ENCODE measurements at places on chromosomes 4 and X.
A peak's percentile ranks its signal among the peaks of the same experiment; 100 is the strongest.

DNA sequence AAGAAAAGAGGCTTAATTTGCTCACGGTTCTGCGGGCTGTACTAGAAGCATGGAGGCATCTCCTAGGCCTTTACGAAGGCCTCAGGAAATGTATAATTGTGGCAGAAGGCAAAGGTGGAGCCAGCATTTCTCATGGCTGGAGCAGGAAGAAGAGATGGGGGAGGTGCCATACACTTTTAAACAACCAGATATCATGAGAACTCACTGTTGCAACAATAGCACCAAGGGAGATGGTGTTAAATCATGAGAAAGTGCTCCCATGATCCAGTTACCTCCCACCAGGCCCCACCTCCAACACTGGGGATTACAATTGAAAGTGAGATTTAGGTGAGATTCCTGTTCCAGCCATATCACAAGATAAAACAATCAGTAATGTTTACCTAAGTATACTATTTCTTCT lies 45.5 kb downstream of the MTHFD2L start:
- no peak for DNase-seq

DNA sequence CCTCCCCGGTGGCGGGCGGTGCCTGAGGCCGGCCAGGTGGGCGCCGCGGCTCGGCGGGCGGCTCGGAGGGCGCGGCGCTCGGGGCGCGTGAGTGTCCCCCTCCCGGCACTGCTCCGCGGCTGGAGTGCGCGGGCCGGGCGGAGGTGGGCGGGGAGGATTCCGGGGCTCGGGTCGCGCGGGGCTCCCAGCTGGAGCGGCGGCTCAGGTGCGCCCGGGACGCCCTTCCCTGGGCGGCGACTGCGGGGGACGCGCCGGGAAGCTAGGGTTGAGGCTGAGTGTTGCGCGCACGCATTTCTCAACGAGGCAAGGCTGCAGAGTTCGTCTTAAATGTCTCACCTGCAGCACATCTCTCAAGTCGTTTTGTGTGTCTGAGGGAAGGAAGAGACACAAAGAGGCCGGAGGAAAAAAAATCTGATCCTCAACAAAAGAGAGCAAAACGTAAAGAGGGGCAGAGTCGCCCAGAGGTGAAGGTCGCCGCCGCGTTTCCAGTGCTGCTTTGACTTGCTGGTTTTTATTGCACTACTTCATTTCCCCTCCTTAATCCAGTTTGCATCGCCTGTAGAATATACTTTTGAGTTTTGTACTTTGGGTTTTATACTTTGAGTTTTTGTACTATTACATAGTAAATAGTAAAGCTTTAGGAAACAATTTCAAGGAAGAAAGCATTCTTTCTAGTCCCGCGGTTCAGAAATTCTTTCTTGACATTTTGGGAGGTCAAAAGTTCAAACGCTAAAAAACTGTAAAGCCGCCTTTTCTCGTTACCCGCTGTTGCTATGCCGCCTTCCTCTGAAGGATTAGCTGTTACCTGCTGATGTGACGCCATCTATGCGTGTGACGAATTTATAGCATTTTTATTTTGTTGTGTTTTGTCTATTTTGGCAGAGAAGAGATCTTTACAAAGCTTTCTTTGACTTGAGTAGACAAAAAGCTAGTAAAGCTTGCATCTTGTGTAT lies 106.5 kb upstream of the STOX2 start:
- peak; percentile 35 for DNase-seq

DNA sequence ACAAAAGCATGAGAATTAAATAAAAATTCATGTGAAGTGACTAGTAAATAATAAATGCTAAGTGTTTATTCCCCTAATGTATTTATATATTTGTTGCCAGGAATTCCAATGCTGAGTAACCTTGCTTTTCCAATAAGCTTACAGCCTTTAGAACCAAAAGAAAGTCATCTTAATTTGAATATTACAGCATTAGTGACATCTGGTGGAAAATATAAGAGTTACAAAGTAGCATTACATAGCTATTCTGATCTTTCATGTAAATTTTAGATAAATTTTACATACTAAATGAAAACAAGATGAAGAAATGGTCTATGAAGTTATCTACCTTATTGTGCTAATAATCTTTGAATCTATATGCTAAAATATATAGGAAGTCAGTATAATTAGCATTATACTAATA lies 10.4 kb downstream of the MAD2L1 start:
- no peak for DNase-seq

GRCh38 chr4:174627473-174627872 lies 105.2 kb upstream of the HPGD start:
- no peak for DNase-seq

DNA sequence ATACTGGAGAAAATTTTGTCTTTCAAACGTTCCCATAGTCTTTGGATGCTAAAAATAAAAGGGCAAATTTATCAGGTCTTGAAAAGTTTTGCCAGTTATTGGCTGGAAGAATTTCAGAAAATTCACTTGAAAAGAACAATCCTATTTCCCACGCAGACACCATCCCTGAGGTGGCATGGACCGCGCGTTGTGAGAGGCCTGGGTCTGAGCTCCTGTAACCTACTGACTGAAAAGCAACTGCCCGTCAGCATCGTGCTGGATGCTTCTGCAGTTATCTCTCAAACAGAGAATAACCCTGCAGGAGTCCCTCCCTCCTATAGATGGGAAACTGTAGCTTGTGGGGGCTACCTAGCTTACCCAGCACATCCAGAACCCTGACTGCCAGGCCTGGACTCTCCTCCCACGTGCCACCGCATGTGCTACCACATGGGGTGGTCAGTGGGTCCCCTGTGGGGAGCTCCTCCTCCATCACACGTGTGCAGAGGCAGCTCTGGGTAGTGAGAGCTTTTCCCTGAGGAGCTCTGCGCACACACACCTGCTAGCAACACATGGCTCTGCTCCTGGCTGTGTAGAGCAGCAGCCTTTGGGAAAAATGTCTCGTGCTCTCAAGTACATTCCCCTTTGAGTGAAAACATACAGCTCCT lies 36.1 kb downstream of the NSG1 start:
- DNase-seq, result no peak

- no peak for DNase-seq
Observed at GRCh38 chrX:136954930-136955329, 74.4 kb upstream of the RBMX start.

DNA sequence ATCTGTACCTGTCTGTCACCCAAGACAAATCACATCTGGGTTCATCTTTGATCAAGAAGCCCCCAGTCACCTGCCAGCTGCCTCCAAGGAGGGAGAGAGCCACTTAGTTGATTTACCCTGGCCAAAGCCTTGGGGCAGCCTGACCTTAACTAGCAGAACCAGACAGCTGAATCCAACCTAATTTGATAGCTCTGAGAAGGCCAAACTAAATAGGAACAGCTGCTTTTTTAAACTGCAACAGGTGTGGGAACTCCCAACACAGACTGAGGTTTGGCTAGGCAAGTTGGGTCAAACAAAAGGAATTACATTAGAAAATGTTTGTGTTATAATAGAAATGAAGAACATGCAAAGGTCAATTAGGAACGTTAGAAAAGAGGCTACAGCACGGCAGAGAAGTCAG lies 375.7 kb downstream of the NLGN4X start:
- DNase-seq, result no peak

- DNase-seq, result no peak
Observed at GRCh38 chr4:604131-604530, 21.2 kb upstream of the PDE6B start.

DNA sequence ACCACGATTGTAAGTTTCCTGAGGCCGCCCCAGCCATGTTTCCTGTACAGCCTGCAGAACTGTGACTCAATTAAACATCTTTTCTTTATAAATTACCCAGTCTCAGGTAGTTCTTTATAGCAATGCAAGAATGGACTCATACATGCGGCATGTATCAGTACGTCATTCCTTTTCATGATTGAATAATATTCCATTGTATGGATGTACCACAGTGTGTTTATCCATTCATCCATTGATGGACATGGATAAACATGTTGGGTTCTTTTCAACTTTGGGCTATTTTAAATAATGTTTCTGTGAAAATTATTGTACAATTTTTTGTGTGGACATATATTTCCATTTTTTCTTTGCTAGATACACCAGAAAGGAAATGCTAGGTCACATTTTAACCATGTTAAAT lies 99.2 kb upstream of the IGSF1 start:
- no peak for DNase-seq

DNA sequence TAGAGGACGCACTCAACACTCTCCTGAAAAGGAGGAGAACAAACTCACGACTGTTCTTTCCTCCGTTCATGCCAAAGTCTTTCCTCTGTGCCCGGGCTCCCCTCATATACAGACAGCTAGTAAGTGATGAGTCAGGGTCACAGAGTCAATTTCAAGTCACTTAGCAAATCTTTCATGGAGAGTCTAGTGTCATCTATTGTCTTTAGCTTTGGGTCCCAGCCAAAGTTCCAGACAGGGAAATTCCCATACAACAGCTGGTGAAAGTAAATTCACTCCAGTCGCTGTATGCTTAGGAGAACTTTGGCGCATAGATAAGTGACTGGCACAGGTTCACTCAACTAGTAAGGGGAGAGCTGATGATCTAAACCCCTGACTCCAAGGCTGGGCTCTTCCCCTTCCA lies 226.5 kb downstream of the MID1 start:
- no peak for DNase-seq

DNA sequence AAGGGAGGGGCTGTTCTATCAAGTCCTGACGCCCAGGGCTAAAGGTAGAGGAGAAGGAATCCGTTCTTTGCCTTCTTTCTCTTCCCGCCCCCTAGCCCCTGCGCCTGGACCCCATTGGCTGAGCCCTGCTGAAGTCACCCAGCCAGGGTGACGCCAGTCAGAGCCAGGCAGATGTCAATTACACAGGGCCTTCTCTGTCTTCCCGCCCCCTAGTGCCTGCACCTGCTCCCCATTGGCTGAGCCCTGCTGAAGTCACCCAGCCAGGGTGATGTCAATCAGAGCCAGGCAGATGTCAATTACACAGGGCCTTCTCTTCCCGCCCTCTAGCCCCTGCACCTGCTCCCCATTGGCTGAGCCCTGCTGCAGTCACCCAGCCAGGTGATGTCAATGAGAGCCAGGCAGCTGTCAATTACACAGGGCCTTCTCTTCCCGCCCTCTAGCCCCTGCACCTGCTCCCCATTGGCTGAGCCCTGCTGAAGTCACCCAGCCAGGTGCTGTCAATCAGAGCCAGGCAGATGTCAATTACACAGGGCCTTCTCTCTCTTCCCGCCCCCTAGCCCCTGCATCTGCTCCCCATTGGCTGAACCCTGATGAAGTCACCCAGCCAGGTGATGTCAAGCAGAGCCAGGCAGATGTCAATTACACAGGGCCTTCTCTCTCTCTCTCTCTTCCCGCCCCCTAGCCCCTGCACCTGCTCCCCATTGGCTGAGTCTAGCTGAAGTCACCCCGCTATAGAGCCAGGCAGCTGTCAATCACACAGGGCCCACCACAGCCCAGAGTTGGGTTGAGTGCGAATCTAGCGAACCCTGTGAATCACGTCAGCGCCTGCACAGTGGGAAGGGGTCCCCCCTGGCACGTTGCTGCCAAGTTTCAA lies 46.4 kb downstream of the ASMT start:
- DNase-seq, result peak; percentile 87

DNA sequence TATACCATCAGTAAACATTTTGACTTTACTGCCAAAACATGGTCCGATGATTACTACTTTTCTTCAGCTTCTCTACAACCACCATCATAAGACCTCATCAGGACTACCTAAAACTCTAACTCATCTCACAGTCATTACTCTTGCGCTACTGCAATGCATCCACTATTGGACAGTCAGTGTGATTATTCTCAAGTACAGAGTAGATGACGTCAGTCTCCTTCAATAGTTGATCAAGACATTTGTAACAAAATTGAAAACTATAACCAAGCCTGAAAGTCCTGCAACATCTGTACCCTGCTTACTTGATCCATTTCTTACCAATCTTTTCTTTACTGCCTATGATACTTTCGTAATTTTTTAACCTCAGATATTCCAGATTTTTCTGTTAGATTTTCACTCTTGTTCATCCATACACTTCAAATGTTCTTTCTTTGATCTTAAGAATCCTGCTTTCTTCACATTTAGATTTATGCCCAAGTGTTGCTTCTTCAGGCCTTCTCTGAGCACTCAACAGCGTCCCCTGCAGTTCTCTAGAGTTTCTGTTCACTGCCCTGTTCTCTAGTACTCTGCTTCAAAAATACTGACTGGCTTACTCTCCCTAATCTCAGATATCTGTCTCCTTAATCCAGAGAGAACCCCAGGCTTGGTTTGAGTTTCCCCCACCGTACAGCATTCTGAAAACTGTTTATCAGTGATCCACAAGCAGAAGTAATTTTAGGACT lies 1517.6 kb downstream of the STIM2 start:
- no peak for DNase-seq

GRCh38 chr4:76527666-76528065 lies 92.6 kb downstream of the SHROOM3 start:
- DNase-seq, result no peak

GRCh38 chr4:23374259-23374658 lies 515.6 kb downstream of the PPARGC1A start:
- DNase-seq, result no peak

- DNase-seq, result no peak
Observed at GRCh38 chrX:136318156-136318555, 17.4 kb downstream of the ADGRG4 start.

- no peak for DNase-seq
Observed at GRCh38 chrX:341541-342101, 23.0 kb upstream of the GTPBP6 start.

- no peak for DNase-seq
Observed at GRCh38 chr4:124177647-124178425, 534.7 kb downstream of the ANKRD50 start.

DNA sequence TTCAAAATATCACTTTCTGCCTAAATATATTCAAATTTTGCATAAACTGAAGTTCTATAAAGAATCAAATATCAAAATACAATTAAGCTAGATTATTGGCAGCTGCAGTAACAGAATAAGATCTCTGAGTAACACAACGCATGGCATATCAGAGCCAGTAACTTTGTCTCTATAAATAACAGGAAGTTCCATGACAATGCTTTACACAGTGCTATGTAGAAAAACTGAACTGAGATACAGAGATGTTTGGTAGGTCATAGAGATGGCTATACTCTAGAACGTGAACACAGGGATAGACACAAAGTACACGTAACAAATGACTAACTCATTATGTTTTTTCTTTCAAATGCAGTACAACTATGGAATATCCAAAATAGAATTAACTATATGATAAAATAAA lies 18.2 kb downstream of the UBE2D3 start:
- no peak for DNase-seq

GRCh38 chr4:128517096-128517738 lies 229.6 kb upstream of the PGRMC2 start:
- DNase-seq, result no peak

DNA sequence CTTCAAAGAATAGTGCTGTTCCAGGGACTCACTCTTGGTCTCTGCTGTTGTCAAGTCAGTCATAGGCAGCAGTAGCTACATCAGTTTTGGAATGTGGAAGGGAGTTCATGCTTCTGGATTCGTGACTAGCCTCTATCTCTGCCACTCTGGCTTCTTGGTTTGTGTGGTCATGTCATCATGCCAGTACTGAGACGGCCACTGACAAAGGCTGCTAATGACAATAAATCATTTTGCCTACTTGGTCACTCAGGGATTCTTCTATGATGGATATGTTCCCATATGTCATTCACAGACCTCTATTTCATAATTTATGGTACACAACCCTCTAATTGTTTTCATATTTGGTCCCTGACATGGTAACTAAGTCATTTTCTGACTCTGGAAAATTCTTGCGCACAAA lies 450.8 kb upstream of the BOD1L1 start:
- no peak for DNase-seq
